ENCODE measurements at places on chromosomes 5 and 9.
A peak's percentile ranks its signal among the peaks of the same experiment; 100 is the strongest.

DNA sequence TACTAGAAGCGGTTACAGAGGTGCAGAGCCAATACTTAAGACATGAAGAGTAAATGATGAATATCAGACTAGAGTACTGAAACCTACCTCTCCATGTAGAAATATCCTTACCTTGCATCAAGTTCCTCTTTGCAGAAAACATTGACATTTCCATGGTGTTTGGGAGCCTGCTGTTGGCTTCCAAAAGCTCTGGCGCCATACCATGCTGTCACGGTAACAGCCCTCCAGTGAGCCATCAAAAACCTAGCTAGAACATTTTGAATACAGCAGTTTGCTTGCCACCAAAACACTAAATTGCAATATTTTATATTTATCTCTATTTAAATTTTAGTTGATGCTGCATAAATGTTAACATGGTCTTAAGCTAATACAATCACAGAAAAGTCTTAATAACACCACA is 144.1 kb upstream of the LRRTM2 start:
- no peak for DNase-seq

DNA sequence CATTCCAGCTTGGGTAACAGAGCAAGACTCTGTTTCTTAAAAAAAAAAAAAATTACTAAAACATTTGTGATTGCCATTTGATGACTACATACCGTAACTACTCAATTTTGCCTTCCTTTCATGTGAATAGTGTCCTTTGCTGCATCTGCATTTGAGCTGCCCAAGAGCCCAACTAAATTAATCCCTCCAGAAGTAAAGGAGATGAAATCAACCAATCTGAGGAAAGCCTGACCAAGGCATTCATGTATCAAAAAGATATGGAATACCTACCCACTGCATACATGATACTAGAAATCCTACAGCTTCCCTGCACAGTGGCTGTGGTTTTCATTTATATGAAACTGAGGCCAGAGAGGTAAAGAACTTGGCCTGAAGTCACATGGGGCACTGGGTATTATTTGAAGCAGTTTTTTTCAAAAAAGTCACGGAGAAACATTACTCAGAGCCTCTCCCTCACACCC is 177.5 kb downstream of the AOPEP start:
- DNase-seq, result no peak

DNA sequence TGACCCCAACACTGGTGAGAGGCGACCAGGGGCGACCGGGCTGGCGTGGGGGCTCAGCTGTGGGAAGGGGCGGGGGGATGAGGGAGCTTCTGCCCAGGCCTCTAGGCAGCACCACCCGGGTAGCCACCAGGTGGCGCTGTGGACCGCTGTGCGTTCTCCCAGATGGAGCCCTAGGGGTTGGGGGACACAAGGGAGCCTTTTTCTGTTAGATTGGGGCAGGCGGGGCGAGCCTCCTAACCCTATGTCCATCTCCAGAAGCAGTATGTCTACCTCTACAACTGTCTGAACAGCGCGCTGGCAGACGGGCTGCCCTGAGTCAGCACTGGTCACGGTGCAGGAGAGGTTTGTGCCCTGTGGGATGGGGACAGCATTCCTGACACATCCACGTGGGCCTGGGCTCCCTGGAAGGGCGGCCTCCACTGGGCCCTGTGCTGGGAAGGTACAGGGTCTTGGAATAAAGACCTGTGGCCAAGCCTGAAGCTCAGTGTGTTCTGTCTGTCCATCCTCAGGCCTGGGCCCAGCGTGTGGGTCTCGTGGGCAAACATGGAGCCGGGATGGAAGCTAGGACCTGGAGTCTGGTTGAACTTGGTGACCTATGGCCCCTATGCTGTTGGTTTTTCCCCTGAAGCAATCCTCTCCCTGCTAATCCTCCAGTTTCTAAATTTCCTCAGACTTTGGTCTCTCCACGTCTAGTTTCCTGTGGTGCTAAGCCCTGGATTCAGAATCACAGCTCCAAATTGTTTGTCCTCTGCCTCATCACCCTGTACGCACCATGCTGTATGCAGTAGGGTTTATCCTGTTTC is 23.1 kb upstream of the SPTLC1 start:
- DNase-seq, result peak; percentile 69

GRCh38 chr5:147904110-147904509 is 2.2 kb downstream of the C5orf46 start:
- DNase-seq, result no peak

DNA sequence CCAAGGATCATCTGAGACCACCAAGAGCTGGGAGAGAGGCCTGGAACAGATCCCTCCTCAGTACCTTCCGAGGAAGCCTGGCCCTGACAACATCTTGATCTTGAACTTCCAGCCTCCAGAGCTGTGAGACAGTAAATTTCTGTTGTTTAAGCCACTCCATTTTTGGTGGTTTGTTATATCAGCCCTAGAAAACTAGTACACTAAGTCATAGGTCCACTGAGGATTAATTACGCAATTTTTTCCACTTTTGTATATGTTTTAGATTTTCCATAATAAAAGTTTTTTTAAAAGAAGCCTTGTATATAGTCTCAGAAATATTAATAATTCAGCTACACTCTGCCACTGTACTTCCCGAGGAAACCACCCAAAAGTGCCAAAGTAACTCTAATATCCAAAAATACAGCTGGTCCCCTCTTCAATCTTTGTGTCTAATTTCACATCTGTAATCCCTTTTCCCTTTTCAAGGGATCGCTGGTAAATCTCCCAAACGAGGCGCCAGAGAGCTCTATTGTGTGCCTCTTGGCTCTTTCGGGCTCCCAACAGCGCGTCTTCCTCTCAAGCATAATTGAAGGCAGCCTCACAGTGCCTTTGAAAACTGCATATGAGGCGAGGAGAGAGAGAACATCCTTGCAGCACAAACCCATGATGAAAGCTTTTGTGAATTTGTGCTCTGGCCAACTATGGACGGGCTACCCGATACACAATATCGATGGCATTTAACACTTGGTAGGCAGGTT is 32.7 kb downstream of the PRUNE2 start:
- DNase-seq, result peak; percentile 26

- DNase-seq, result no peak
Observed at GRCh38 chr5:43041110-43041668, 1.1 kb upstream of the ANXA2R start.

DNA sequence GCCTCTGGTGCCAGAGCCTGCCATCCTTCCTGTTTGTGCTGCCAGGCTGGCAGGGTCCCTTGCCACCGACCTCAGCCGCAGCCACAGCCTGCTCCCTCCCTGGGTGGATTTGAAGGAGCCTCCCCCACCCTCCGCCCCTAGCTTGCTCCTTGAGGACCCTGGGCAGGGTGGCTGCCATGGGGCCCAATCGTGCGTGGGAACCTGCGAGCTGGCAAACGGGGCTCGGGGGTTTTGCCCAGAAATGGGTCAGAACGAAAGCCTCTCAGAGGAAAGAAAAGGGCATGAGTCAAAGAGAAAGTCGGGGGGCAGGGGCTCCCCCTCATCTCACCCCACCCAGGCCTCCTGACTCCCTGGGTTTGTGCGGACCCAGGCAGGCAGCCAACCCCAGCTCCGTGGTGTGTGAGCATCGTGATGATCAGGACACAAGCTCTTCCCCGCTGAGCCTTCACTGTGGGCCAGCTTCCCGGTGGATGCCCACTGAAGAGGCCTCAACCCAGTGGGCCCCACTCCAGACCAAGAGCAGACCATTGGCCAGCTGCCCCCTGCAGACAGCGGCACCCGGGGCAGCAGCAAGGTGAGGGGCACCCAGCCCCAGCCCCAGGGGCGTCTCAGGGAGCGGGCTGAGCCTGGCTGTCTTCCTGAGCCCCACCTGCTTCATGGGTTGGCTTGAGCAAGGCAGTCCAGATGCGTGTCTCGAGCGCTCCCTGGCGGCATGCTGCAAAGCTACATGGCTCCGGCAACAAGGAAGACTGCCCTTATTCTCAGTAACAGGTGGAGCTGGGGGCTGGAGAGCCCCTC is 3.0 kb upstream of the FUT7 start:
- DNase-seq, result peak; percentile 92

DNA sequence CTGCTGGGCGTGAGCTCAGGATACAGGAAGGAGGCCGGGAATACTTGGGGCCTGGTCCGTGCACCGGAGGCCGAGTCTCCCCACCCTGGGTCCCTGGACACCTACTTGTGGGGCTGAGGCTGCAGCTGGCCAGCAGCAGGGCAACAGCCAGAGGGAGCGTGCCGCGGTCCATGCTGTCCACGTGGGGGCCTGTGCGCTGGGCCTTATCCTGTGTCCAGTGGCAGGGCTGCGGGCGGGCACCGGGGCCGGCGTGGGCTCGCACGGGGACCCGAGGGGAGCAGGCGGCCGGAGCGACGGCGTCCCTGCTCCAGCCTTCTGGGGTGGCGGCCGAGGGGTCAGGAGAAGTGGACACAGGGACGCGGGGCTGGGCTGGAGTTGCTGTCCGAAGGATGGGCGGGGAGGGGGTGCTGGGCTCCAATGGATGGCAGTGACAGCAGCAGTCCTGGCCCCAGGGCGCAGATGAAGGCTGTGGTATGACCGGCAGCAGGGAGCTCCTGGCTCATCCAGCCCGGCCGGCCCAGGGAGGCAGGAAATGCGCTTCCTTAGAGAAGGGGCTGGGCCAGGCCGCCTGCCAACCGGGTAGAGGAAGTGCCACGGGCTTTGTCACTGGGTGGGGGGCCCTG is at the start of gene ENG:
ENG (minus strand) TSS at position 475 of the 623 bp plus-strand sequence; CDS start at position 172, 303 bp downstream.
- DNase-seq, result peak; percentile 55

DNA sequence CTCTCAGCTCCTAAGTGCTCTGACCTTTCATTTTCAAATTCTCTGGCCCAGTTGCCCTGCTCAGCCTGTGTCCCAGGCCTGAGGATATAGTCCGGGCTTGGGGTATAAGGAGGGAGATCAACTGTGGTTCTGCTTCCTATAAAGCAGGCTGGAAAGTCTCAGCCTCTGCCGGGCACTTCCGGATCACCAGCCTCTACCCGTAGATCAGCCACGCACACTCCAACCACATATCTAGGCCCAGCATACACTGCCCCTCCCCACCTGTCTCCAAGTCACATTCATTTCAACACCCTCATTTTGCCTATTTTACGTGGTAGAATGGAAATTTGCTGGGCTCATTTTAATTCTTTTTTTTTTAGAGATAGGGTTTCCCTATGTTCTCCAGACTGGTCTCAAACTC is 3.1 kb downstream of the ZER1 start:
- DNase-seq, result no peak

DNA sequence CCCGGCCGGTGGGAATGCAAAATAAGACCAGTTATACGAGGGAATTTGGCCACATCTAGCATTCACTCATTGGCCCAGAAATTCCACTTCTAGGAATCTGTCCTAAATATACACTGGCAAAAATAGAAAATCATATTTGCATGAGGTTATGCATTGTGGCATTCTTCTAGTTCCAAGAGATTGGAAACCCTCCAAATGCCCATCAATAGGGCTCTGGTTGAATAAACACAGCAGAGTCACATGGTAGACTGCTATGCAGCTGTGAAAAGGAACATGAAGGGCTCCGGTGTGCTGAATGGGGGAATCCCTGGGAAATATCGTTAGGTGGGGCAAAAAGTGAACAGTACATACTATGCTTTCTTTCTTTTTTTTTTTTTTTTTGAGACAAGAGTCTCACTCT is 36.8 kb downstream of the PTGES start:
- DNase-seq, result peak; percentile 40

DNA sequence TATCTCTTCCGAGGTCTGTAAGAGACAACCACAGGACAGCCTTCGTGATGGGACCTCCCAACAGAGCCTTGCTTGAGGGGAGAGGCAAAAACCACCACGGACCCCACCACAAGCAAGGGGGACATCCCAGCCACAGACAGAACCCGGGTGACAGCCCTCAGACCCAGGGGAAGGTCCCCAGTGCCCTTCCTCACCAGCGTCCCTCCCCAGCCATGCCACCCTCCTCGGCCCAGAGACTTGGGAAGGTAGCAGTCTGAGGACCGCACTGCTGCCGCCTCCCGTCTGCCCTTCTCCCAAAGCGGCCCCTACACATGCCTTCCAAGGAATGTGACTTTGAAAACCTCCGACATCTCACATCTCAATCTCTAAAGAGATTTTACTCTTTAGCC is 13.4 kb downstream of the IPPK start:
- DNase-seq, result no peak

GRCh38 chr9:26266146-26266793 is 588.0 kb upstream of the TUSC1 start:
- DNase-seq, result no peak

DNA sequence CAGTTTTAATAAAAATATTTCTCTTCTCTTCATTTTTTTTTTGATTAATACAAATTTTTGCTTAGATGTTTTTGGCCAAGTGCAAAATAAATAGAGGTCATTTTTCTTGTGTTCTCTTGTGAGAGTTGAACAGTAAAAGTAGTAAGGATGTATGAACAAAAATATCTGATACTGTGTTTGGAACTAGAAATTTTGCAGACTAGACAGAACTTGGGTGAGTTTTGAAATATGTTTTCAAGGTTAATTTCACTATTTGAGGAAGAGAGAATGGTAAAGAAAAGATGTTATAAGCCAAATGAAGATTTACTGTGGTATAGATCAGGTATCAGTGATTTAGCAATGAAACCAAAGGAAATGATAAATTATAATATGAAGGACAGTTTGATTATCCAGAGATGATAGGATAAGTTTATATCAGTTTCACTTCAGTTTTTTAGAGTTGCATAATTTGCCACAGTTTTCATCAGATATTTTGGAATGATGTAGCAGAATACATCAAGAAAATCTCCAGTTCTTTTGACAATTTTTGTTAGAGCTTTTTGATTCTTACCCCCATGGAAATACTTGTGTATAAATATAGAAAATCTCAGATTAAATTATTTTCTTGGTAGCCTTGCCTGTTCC is 147.9 kb upstream of the VCAN start:
- no peak for DNase-seq

DNA sequence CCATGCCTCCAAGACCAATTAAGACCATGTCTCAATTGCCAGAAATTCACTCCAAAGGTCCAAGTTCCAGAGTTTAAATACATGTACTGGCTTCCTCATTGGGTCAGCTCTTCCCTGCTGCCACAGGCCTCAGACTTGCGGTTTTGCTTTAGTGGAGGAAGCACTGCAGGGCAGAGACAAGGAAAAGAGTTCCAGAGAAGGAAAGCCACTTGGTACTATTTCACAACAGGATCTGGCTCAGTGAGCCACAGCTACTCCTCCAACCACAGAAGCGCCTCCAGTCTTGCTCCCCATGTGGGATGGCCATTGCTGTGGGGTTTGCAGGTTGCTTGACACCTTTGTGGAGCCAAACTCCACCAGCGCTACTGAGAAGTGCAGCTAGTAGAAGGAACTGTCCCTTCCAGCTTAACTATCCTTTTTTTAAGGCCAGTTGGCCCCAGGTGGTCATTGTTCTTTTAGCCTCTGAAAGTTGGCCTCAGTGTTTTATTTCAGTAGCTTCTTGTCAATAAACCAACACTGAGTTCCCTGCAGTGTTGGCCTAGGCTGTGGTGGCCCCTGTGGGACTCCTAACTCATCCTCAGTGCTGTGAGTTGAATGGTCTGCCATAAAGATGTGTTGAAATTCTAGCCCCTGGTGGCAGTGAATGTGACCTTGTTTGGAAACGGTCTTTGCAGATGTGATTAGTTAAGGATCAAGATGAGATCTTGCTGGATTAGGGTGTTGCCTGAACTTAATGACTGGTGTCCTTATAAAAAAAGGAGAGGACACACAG is 93.7 kb upstream of the DAP start:
- DNase-seq, result peak; percentile 23

DNA sequence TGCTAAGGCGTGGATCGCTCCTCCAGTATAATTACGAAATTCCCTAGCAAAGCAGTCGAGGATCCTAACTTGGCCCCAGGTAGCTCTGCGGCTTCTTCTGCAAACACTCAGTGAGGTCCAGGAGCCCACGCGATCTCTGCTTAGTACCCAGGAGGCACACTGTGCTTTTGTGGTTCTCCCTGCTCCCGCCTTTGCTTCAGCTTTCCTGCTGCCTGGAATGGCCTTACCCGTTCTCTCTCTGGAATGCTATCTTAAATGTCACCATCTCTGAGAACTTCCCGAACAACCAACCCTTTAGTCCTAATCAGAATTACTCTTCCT is 639 bp downstream of the INVS start:
- no peak for DNase-seq

Data from choroid plexus epithelial cell (primary cell).